ENCODE measurements at places on chromosomes 7 and 10.
A peak's percentile ranks its signal among the peaks of the same experiment; 100 is the strongest.

GRCh38 chr7:152521420-152522337, 85.9 kb upstream of the KMT2C start:
- no peak for DNase-seq

DNA sequence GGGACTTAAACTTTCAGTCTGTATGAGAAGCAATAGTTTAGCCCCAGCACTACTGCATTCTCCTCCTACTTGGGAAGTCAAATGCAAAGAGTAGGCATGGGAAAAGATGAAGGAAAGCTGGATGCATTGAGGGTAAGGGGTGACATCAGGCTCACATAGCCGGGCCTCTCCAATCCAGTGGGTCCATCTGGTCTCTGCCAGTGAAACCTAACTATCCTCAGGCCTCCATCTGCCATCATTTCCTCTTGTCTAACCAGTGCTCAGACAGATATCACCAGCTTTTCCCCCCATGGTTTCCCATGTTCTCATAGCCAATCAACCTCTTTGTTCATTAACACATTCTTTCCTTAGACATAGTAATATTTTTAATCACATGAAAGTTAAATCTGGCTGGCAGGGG, 118.3 kb downstream of the DGKI start:
- DNase-seq = no peak

GRCh38 chr7:158248816-158249215, 338.8 kb downstream of the PTPRN2 start:
- DNase-seq = no peak

- no peak for DNase-seq
These were observed 109.3 kb downstream of the CPEB3 start for GRCh38 chr10:92181575-92181974.

GRCh38 chr10:124944982-124945381, 3.1 kb downstream of the ZRANB1 start:
- DNase-seq = peak; percentile 24

GRCh38 chr7:69708857-69709256, 110.6 kb downstream of the AUTS2 start:
- no peak for DNase-seq

- DNase-seq = no peak
These were observed 96.7 kb downstream of the KIF20B start for GRCh38 chr10:89798092-89798491.

DNA sequence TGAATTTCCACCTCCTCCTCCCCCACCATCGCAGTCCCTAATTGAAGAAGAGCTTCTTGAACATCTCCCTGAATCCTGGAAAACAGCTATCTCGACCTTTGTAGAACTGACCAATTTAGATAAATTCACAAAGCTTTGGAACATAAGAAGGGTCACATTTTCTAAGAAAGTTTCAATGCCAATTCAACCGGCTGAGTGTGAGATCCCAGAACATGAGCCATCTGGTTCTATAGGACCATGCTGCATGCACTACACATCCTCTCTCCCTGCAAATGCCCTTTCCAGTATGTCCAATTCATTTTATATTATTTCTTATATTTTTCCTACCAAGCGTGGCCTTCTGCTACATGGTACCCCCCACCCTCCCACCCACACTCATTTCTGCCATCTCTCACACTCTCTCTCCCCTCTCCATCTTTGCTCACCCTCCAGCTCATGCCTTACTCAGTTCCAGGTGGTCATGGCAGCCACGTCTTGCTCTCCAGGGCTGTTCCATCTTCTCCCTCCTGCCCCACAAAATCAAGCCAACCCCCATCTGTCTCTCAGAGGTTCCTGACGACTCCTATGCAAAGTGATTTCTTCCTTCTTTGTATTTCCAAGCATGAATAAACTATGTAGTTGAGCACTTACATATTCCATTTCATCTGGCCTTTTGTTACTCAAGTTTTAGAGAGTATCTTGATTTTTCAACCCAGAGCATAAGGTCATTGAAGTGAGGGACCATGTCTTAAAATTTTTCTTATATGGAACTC, 19.3 kb downstream of the FRMD4A start:
- no peak for DNase-seq

GRCh38 chr7:90384433-90384832, 18.8 kb upstream of the CLDN12 start:
- no peak for DNase-seq

DNA sequence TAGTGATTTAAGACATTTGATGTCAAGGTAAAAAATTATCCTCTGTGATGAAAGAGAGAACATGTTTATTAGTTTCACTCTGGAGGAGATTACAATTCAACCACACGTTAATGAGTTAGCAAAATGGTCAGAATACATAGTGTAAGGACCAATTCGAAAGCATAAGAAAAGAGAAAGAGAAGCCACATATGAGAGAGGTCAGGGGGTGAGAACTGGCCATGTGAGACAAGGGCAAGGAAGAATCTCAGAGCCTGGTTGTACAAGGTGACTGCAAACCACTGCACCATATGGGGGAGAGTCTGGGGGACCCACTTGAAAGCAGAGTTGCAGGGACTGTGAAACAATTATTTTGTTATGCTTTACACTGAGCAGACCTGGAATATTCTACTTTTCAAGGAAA, 27.7 kb upstream of the BET1 start:
- DNase-seq = no peak

- no peak for DNase-seq
These were observed 40.9 kb downstream of the DLD start for GRCh38 chr7:107931740-107932515.

- no peak for DNase-seq
These were observed 648.3 kb downstream of the TNS3 start for GRCh38 chr7:46933596-46933995.

DNA sequence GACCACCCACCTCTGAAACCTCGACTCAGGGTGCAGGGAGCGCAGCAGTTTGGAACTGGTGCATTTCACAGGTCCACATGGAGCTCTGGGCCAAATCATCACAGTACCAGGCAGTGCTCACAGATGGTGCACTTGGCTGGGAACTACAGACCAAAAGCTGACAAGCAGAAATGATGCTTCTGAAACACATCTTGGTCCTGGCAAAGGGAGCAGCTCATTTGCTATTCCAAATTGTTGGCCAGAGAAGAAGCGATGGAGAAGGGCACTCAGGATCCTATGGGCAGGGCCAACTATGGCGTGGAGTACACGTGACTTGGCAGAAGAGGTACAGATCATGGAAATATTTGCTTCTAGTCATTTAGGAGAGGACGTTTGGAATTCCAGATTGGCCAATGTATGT, 383.9 kb downstream of the CALN1 start:
- no peak for DNase-seq

GRCh38 chr7:31688372-31688771, 1.4 kb downstream of the PPP1R17 start:
- no peak for DNase-seq

- no peak for DNase-seq
These were observed 4.2 kb downstream of the IKZF1 start for GRCh38 chr7:50308532-50309385.

DNA sequence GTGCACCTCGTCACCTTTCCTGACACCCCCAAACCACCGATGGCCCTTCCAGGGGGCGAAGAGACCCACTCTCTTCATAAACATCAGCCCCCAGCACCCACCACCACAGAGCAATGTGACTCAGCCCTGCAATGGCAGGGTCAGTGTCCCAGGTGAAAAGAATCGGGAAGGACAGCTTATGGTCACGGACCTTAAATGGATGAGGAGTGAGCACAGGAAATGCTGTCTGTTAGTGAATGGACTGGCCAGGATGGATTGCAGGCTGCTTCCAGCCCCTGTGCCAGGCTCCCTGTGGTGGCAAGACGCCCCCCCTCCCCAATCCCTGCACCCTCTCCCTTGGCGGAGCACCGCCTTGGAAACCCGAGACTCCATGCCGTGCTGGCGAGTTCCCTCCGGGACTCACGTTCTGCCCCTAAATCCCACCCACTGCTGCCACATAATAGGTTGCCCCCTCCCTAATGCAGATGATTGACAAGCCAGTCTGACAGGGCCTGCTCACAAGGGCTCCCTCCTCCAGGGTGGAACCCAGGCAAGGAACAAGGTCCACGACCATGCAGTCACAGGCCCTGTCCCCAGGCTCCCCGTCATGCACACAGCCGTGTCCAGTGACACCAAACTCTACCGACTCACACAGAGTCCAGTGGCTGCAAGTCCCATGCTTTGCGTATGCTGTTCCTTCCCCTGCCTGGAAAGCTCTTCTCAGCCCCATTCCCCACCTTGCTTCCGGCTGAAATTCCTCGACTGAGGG, 7.3 kb downstream of the ASB13 start:
- DNase-seq = no peak

- DNase-seq = no peak
These were observed 234.7 kb upstream of the GLI3 start for GRCh38 chr7:42471573-42472174.

DNA sequence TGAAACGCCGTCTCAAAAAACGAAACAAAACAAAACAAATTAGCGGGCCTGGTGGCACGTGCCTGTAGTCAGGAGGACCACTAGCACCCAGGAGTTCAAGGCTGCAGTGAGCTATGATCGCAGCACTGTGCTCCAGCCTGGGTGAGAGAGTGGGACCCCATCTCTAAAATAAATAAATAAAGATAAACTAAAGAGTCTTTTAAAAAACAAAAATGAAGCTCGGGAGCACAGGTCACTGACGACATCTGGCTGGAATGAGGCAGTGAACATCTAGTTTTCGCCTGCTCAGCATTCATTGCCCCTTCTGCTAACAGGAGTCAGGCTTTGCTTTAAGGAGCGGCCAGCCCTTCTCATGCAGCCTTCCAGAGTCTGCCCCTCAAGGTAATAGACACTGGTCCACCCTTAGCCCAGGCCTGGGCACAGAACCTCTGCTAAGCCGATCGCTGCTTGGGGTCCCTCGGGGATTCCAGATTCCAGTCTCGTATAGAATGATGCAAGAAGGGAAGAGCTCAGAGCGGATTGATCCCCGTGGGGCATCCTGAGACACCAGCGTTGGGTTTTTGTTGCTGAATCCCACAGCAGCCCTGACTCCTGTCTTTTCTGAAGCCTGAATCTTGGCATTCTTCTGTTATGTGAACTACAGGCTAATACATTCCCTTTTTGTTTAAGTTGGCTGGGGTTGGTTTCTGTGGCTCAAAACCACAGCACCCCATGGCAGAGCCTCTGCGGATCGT, 14.2 kb upstream of the FOXK1 start:
- no peak for DNase-seq

GRCh38 chr10:51667678-51668335, 31.6 kb downstream of the CSTF2T start:
- no peak for DNase-seq

GRCh38 chr10:88154596-88155250, 291.3 kb downstream of the PTEN start:
- DNase-seq = peak; percentile 88

DNA sequence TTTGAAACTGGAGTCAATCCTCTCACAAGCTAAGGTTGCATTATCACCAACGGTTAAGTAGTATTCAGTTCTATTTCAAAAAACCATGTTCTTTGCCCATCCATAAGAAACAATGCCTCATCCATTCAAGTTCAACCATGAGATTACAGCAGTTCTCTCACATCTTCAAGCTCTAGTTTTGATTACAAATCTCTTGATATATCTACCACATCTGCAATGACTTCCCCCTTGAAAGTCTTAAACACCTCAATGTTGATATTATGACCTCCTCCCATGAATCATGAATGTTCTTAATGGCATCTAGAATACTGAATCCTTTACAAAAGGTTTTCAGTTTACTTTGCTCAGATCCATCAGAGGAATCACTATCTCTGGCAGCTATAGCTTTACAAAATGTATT, 81.8 kb downstream of the JMJD1C start:
- no peak for DNase-seq

DNA sequence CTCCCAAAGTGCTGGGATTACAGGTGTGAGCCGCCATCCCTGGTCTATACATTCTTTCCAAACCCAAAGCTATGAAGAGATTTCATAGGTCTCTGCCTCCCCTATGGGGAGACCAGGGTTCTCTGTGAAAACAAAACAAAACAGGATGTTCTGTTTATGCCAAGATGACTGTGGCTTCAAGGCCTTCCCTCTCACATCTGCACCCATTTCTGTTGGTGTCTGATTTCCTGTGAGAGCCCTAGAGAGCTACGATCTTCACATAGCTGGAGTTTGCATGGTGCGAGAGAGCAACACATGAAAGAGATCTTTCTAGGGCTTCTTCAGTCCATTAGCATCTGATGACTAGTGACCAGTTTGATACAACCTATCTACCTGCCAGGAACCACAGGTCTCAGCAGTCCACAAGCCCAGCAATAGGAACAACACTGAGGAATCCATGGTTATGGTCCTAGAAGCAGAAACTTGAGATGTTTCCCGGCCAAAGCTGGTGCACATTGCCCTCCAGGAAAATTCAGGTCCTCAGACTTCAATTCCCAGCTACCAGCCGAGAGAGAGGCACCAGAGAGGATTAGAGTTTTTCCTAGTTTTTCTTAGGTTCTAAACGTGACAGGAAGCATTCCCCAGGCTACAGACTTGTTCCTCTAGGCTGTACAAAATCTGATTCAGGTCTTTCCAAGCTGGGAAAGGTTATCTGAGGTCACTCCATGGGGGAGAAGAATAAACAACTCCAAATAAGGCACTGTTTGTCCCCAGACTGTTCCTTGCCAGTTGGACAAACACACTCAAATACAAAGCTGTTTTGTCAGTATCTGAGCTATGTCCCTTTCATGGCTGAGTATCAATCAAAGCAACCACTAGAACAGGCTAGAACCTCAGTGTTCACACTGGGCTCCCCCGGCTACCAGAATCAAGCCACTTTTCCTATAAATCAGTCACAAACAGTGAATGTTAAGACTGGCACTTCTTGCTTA, 259.7 kb downstream of the CALN1 start:
- DNase-seq = no peak

DNA sequence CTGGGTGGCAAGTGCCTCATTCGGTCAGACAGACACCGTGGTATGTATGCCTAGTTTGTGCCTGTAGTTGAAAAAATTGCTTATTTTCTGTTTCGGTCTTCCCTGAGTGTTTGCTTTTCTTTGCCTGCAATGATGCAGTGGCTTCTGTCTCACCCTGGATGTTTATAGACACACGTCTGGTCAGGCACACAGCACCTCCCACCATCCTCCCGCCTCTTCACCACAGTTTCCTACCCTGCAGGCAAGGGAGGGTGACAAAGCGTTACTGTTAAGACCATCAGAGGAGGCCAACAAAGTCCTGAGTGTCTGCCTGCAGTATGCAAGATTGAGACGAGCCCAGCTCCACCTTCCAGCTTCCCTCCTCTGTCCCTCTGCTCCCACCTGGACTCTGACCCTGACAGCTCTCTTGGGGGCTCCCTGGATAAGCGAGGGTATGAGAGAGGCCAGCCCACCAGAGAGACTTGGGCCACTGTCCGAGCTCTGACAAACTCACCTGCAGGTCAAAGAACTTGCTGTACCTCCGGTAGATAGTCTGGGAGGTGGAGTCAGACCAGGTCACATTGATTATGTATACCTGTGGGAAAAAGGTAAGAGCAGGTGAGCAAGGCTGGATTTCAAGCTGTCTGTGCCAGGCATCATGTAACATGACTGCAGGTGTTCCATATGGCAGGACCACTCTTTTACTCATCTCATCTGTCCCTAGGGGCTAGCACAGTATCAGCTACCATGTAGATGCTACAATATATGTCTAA, 54.4 kb downstream of the SH3PXD2A start:
- DNase-seq = peak; percentile 65

GRCh38 chr7:105353752-105354328, 34.9 kb downstream of the SRPK2 start:
- DNase-seq = no peak
